ENCODE measurements at places on chromosomes 2 and 18.
A peak's percentile ranks its signal among the peaks of the same experiment; 100 is the strongest.

GRCh38 chr2:135657806-135658582 lies 83.7 kb upstream of the UBXN4 start:
- no peak for DNase-seq

DNA sequence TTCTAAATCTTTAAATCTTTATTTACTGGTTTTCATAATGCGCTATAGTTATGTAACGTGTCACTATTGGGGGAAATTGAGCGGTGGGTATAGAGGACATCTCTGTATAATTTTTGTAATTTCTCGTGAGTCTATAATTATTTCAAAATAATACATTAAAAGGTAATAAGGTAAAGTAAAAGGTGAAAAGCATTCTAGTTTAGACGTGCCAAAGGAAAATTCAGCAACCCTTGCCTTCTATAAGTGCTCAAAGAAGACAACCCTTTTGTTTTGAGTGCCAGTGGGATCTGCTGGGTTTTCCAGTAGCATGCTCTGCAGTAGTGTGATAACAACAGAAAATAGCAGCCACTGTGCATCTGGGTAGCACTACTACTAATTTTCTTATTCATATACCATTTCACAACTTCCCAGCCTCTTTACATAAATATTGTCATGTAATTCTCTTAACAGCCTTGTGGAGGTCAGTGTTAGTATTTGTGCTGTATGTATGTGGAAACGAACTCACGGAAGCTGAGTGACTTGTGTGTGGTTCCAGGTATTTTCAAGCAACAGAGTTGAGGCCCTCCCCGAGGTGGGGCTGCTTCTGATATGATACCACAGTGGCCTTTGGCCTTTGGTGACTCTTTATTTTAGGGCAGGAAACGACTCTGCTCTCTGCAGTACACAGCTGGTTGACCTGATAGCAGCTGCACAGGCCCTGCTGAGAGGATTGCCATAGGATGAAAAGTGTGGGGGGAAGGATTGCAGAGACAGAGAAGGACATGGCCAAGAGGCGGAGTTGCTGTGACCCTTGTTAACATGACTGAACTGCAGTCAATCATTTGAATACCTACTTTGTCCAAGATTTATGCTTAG lies 104.5 kb downstream of the TDRD15 start:
- no peak for DNase-seq

- DNase-seq = no peak
Measured at GRCh38 chr2:20882466-20883170, 59.7 kb upstream of the LDAH start.

DNA sequence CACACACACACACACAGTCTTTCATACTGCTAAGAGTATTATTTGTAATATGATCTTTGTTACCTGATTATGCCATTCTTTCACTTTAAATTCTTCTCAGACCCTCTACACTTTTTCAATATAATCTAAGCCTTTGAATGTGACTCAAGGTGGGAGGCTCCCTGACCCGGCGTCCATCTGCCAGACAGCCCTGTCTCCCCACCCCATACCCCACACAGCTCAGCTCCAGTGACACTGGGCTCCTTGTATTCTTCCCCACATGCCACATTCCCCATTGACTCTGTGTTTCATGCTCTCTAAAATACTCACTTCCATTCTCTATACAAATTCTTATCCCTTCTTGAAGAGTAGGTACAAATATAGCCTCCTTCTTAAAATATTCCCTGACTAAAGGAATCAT lies 442.2 kb downstream of the TGIF1 start:
- no peak for DNase-seq

- DNase-seq = no peak
Measured at GRCh38 chr18:2891526-2892431, 45.0 kb downstream of the EMILIN2 start.

- no peak for DNase-seq
Measured at GRCh38 chr2:64951306-64951953, 37.8 kb upstream of the SLC1A4 start.

GRCh38 chr2:98508709-98509066 lies 64.0 kb downstream of the INPP4A start:
- no peak for DNase-seq

GRCh38 chr18:39403121-39403520 lies 1837.5 kb upstream of the CELF4 start:
- no peak for DNase-seq

DNA sequence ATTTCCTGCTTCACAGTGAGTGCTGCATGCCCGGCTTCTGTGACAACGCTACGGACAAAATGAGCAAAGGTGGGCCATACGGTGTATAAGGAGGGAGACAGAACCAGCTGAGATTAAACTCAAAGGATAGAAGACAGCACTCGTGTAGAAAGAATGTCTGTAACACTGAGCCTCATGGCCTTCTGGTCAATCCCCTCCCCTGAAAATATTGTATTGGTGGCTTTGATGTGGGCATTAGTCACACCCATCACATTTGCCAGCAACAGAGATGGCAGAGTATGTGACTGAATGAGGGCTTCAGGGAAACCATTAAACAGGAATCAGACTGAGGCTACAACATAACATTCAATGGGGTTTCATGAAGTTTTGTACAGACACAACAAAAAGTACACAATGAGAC lies 287.8 kb upstream of the CCDC68 start:
- DNase-seq = no peak

- DNase-seq = peak; percentile 72
Measured at GRCh38 chr2:98385050-98385699, 38.9 kb downstream of the CNGA3 start.

GRCh38 chr18:56861244-56861643 lies 210.1 kb downstream of the WDR7 start:
- DNase-seq = no peak

GRCh38 chr2:18889565-18890332 lies 300.4 kb upstream of the NT5C1B start:
- DNase-seq = no peak

- DNase-seq = peak; percentile 47
Measured at GRCh38 chr2:24352664-24353063, 7.7 kb downstream of the ITSN2 start.

GRCh38 chr18:31774477-31774785 lies 13.8 kb upstream of the SLC25A52 start:
- DNase-seq = no peak

GRCh38 chr2:95036596-95037383 lies 11.3 kb downstream of the MAL start:
- DNase-seq = no peak

- DNase-seq = no peak
Measured at GRCh38 chr18:63207143-63207790, 112.3 kb downstream of the BCL2 start.

GRCh38 chr18:60389314-60389713 lies 16.7 kb upstream of the MC4R start:
- DNase-seq = peak; percentile 21

DNA sequence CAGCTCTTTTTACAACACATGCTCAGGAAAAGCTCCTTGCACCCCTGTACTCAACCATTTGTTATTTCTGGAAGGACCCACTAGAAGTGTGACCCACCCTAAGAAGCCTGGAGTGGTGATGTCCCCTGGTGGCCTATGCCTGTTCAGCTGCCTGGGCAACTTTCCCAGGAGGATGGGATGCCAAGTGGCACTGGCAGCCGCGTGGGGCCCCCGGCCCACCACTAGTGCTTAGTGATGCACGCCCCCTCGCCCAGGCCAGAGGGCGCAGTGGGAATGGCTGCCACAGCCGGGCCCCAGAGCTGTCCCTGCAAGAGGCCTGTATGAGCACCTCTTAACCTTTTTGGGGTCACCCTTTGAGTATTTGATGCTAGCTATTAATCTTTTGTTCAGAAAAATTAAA lies 18.1 kb downstream of the IMPA2 start:
- no peak for DNase-seq

DNA sequence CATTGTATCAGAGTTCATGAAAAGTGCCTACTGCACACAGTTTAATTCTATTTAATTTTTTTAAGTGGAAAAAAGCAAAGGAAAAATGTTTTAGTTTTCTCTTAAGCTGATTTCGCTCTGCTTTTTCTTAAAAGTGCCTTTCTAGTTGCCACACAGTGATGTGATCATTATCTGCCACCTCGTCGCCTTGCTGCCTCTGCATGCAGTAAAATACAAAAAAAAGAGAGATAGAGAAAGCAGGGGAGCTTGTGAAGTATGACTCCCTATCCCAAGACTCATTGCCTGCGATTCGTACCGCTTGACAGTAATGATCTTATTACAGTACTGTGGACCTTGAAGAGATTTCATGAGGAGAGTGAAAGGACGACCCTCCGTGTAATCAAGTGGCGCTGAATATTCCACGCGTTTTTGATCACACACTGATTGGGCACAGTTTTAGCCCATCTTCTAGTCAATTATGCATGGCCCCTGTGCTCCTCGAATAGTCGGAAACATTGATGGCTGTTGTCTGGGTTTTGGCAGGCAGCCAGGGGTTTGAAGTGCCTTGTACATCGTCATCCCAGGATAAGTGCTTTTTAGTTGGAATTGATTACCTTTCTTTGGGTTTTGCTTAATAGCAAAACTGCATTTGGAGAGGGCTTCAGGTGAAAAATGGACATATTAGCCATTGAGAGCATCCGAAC lies 188.3 kb downstream of the GBX2 start:
- DNase-seq = no peak

GRCh38 chr2:224579411-224579810 lies 5.8 kb downstream of the CUL3 start:
- DNase-seq = no peak

- DNase-seq = peak; percentile 5
Measured at GRCh38 chr18:78871618-78872017, 108.0 kb upstream of the SALL3 start.

GRCh38 chr2:241686324-241686649 lies 328 bp downstream of the DTYMK start:
- DNase-seq = no peak

DNA sequence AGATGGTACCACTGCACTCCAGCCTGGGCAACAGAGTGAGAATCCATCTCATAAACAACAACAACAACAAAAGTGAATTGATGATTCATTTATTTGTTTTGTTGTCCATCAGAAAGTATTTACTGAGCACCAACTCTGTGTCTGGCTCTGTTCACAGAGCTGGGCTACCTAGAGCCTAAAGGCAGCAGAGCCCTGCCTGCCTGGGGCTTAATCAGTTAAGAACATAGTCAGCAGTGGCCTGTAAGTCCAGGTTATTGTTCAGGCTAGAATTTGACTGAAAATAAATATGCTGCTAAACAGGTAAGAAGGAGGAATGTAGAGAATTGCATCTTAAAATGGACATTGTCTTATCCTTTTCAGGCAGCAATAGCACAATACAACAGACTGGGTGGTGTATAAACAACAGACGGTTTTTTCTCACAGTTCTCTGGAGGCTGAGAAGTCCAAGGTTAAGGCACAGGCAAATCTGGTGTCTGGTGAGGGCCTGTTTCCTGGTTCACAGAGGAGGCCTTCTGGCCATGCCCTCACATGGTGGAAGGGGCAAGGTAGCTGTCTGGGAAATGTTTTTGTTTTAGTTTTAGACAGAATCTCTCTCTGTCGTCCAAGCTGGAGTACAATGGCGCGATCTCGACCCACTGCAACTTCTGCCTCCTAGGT lies 22.2 kb upstream of the ARL4C start:
- no peak for DNase-seq

- DNase-seq = peak; percentile 27
Measured at GRCh38 chr2:127170021-127170420, 50.1 kb downstream of the CYP27C1 start.

GRCh38 chr18:69557282-69557681 lies 156.6 kb downstream of the DOK6 start:
- peak; percentile 10 for DNase-seq

- DNase-seq = no peak
Measured at GRCh38 chr18:54616220-54616848, 25.3 kb downstream of the DYNAP start.

DNA sequence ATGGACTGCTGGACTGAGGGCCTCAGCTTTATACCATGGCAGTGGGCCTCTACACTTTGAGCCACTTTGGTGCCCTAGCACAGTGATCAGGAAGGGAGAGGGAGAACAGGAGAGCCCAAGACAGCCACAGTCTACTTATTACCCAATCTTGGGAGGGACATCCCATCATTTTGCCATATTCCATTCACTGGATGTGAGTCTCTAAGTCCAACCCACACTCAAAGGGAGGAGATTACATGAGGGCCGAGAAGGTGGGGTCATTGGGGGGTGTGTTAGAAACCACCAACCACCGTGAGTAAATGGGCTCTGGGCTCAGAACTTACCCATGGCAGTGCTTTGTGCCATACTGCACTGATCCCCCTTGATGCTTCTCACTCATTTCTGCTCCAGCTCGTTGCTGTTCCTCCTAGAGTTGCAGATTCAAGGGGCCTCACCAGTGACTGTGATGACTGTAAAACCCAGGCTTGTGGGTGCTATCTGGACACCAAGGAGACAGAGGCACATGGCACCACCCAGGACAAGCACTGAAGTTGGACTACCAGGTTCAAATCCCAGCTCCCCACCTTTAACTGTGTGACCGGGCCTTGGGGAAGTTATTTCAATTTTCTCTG lies 97.6 kb upstream of the RAB6C start:
- DNase-seq = no peak

- DNase-seq = peak; percentile 64
Measured at GRCh38 chr2:29014811-29015421, 33.8 kb downstream of the TOGARAM2 start.

- DNase-seq = no peak
Measured at GRCh38 chr18:21777814-21778213, 37.2 kb downstream of the MIB1 start.

DNA sequence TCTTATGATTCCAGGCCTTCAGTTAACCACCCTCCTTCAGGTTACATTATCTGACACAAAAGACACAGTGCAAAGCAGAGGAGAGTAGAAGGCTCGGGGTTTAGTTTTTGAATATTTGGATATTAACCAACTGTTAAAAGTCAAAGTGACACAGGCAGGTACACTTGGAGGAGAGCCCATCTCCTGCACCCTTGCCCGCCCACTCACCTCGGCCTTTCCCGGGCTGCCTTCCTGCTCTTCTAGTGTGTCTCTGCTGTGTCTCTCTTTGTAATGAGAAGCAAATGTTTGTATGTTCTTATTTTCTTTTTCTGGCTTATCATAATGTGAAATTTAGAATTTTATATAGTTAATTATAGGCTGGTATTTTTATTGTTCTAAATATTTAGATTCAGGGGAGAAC lies 35.1 kb downstream of the ZNF236 start:
- DNase-seq = no peak

DNA sequence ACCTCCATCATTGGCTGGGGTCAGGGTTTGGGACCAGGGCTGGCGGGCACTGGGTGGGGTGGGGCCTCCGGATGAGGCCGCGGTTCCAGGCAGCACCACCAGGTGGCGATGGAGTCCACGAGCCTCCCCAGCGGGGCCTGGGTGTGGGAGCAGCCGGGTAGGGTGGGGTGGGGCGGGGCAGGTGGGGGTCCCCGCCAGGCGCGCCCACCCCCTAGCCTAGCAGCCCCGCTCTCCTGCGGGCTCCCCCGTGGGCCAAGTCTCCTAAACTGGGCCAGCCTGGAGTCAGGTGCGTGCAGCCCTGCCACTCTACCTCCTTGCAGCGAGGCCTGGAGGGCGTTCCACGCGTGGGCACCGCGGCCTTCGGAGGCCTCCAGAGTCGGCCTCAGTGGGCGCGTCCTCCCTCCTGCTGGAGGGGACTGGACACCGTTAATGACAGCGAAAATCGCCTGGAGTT lies 187.5 kb downstream of the TWIST2 start:
- peak; percentile 17 for DNase-seq

DNA sequence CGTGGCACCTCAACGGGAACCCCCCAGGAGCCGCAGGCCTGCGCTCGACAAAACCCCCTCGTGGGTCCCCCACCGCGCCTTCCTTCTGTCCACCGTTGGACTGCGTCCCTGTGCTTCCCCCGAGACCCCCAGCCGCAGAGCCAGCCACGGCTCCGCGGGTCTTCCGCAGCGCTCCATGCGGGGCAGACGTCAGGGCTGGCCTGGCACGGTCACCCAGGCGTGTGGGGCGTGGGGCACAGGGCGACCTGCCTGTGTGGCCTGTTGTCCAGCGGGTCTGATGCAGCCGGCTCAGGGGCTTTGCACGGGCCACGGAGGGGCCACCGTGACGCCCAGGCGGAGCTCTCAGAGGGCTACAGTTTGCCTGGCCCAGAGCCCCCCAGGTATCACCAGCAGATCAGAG lies 11.0 kb downstream of the NFATC1 start:
- DNase-seq = no peak
